ENCODE measurements at places on chromosomes 7 and 10. TPM values are rescaled to one million over a fixed set of nuclear protein-coding genes. Genes with fewer than 3 reads are reported as not detected.

PNLIPRP1 gene
- not detected for total RNA-seq

LIPM gene
- total RNA-seq: not detected

CALCR gene
- total RNA-seq: 5.3 TPM

OSBPL3 gene
- total RNA-seq: 40.5 TPM

HPSE2 gene
- total RNA-seq: 3.0 TPM

ANXA8L1 gene
- total RNA-seq: not detected

ITGA8 gene
- total RNA-seq: 22.1 TPM

SPAM1 gene
- total RNA-seq: not detected

NUTM2B gene
- 1.1 TPM for total RNA-seq

OR2A7 gene
- 12.3 TPM for total RNA-seq

PTPRN2 gene
- total RNA-seq: 4.8 TPM

DNA sequence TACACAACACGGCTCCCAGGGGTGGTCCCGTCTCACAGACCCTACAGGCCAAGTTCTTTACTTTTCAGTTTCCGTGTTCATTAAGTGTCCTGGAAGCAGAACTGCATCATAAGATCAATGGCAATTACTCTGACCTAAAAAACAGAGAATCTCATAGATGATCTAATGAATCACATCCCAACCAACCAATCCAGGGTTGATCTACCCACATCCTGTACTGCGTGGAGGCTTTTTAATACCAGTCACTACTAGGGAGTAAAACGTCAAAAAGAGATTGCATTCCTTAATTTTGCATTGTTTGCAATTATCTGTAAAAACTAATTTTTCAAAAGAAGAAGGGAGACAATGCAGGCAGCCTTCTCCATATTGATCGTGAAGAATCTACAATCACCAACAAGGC, 72.6 kb downstream of the PARD3 start:
- no peak overlapping the region for H3K4me3 ChIP-seq
- H3K27me3 ChIP-seq: no peaks in the 10 kb centered on the region
- no peak for DNase-seq
- H3K27ac ChIP-seq: no peak overlapping the region

DNA sequence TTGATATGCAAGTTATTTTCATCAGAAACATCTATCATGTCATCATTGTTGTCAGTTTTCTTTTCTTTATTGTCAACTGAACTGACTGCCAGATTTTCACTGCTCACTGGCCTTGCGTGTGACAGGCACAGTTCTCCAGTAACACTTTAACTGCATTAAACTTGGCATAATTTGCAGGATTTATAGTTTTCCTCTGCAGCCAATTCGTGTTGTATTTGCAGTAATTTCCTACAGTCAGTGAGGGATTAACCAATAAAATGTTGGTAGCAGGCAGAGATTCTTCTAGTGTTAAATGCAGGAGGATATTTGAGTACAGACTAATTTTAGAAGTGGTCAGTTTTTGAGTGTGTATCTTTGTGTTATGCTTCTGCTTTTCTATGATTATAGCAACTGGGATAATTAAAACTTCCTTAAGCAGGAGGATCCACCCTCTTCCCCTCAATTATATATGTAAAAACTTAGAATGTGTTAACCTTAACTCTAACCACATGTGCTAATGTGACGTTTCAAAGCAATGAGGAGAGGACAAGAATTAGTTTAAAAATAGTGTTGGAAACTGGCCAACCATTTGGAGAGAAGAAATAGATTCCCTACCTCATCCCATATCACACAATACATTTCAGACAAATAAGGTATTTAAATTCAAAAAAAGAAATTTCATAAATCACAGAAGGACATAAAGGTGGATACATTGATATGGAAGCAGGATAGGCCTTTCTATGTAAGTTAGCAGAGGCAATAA, 365.5 kb upstream of the BMPER start:
- no peak overlapping the region for H3K27ac ChIP-seq
- H3K27me3 ChIP-seq: no peaks in the 10 kb centered on the region
- H3K4me1 ChIP-seq: no peaks in the 10 kb centered on the region
- no peak overlapping the region for H3K4me3 ChIP-seq
- no peaks in the 10 kb centered on the region for H3K36me3 ChIP-seq

DNA sequence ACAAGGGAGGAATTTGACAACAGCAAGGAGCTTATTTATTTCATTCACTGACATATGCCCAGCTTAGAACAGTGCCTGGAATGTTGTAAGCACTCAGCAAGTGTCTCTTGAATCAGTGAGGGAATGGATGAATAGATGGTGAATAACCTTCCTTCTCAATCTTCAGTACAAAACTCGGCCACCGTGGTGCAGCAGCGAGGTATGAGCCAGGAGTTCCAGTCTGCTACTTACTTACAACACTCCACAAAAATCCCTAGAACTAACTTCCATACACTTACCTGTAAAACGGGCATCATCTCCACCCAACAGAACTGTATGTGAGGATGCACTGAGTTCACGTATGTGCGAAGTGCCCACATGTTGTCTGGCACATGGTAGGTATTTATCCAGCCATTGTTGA, 237.4 kb downstream of the WDR11 start:
- DNase-seq: peak; percentile 73
- no peak overlapping the region for H3K27ac ChIP-seq
- H3K36me3 ChIP-seq: no peaks in the 10 kb centered on the region
- no peaks in the 10 kb centered on the region for H3K27me3 ChIP-seq
- H3K4me1 ChIP-seq: no peaks in the 10 kb centered on the region

GRCh38 chr7:138515001-138515528, 55.0 kb downstream of the TRIM24 start:
- no peaks in the 10 kb centered on the region for H3K27me3 ChIP-seq
- peaks cover 4% of the 10 kb centered on the region for H3K36me3 ChIP-seq
- H3K4me1 ChIP-seq: no peaks in the 10 kb centered on the region
- H3K4me3 ChIP-seq: no peak overlapping the region
- no peak for DNase-seq

- no peak overlapping the region for H3K27ac ChIP-seq
- H3K4me3 ChIP-seq: no peak overlapping the region
- no peaks in the 10 kb centered on the region for H3K36me3 ChIP-seq
- no peaks in the 10 kb centered on the region for H3K4me1 ChIP-seq
- DNase-seq: no peak
- no peaks in the 10 kb centered on the region for H3K27me3 ChIP-seq
These were observed 19.6 kb upstream of the ELFN1 start for GRCh38 chr7:1650363-1651030.

GRCh38 chr10:110546499-110547110, 20.9 kb upstream of the SMC3 start:
- H3K4me1 ChIP-seq: no peaks in the 10 kb centered on the region
- no peak overlapping the region for H3K27ac ChIP-seq
- no peak overlapping the region for H3K4me3 ChIP-seq
- no peaks in the 10 kb centered on the region for H3K36me3 ChIP-seq

DNA sequence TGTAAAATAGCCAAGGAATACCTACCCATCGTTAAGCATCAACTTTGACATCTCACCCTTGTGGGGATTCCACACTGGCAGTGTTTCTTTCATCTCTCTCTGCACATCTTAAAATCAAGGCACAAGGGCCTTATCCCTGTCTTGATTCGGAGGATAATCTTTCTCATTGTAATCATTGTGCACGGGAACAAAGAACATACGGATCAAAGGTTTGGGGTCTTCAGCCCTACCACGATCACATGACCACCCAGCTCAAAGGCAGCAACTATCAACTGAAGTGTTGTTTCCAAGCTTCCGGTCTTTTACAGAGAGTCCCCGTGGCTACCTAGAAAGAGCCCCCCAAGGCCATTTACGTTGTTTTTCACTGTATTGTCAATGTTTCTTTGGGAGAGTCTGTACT, 11.9 kb downstream of the FGFBP3 start:
- no peaks in the 10 kb centered on the region for H3K4me1 ChIP-seq
- H3K27ac ChIP-seq: no peak overlapping the region
- H3K36me3 ChIP-seq: no peaks in the 10 kb centered on the region

- no peaks in the 10 kb centered on the region for H3K4me1 ChIP-seq
- H3K27ac ChIP-seq: no peak overlapping the region
- no peaks in the 10 kb centered on the region for H3K36me3 ChIP-seq
- DNase-seq: no peak
- H3K27me3 ChIP-seq: no peaks in the 10 kb centered on the region
- H3K4me3 ChIP-seq: no peak overlapping the region
These were observed 396.7 kb downstream of the EXOC4 start for GRCh38 chr7:133649593-133649992.

- no peaks in the 10 kb centered on the region for H3K36me3 ChIP-seq
- H3K27me3 ChIP-seq: no peaks in the 10 kb centered on the region
- DNase-seq: no peak
- H3K27ac ChIP-seq: no peak overlapping the region
These were observed 13.1 kb downstream of the DRGX start for GRCh38 chr10:49382826-49383225.

DNA sequence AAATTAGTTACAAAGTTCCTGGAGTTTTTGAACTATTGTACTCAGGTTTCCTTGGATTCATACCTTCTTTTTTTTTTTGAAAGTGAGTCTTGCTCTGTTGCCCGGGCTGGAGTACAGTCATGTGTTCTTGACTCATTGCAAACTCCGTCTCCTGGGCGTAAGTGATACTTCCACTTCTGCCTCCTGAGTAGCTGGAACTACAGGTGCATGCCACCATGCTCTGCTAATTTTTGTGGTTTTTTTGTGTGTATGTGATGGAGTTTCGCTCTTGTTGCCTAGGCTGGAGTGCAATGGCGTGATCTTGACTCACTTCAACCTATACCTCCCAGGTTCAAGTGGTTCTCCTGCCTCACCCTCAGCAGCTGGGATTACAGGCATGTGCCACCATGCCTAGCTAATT, 22.3 kb downstream of the MCM10 start:
- H3K36me3 ChIP-seq: no peaks in the 10 kb centered on the region
- H3K27me3 ChIP-seq: no peaks in the 10 kb centered on the region
- H3K4me3 ChIP-seq: no peak overlapping the region
